ENCODE measurements at places on chromosomes 6 and 20.

DNA sequence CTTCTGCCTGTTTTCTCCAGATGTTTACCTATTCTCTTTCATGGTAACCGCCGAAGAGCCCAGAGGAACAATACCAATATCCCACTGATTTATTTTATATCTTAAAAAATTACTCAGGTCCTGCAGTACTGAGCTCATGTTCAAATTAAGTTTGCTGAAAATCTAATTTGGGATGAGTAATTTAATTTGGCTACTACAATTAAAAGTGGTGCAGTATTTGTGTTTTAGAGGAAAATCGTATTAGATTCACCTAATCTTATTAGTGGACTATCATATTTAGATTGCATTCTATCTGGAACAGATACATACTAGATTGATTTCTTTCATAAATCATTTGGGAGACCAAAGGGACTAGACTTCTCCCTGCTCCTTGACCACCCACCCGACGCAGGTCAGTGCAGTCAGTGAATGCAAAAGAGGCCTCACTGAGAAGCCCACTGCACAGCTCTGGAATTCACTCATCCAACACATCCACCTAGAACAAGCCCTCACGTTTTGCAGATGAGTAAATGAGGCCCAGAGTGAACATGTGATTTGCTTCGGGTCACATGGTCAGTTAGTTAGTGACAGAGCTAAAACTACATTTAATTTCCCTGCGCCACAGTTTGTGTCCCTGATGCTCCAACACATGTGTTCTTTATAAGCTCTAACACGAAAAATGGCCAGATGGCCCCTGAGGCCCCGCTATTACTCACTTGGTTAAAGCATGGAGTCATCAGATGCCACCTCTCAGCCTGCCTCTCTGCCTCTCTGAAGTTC is 101.8 kb downstream of the TRERF1 start:
- no peak for DNase-seq

GRCh38 chr20:7231303-7231702 is 463.8 kb downstream of the BMP2 start:
- DNase-seq: no peak

DNA sequence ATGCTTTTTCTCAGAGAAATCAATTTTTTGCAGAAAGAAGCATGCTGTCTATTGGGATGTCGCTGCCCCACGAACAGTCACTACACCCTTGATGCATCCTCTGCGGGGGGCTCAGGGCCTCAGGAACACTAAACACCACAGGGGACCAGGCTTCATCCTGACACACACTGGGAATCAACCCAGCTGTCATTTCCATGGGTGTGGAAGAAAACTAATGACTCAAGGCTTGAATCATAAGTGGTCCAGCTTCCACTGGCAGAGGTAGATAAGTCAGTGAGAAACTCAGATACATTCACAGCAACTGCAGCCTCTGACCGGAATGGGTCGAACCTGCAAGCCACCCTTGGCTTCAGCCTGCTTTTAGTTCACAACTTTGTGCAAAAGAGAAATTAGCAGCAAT is 81.3 kb upstream of the SPTLC3 start:
- DNase-seq: no peak

- peak; percentile 54 for DNase-seq
Measured at GRCh38 chr20:44747166-44748004, 1.7 kb downstream of the KCNK15 start.

- no peak for DNase-seq
Measured at GRCh38 chr20:58081846-58082245, 146.6 kb downstream of the ANKRD60 start.

DNA sequence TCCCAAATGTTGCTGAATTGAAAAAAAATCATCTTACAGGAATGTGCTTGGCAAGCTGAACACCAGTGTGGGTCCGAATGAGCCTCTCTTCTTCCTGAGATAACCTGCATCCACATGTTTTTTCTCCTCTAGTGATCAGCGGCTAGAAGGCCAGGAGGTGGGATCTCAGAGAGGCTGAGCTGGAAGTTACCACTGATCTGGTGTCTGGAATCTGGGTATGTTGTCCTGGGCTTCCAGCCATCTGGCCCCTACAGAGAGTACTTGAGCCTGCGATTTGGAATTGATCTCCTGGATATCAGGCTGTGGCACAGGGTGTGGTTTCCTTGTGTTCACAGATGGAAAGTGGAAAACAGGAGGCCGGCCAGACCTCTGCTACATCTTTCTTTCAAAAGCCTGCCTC is 35.9 kb downstream of the SULF2 start:
- no peak for DNase-seq

GRCh38 chr6:162721404-162721687 is 6.2 kb downstream of the PRKN start:
- DNase-seq: no peak

GRCh38 chr6:110509617-110510241 is 33.3 kb upstream of the SLC22A16 start:
- DNase-seq: no peak

DNA sequence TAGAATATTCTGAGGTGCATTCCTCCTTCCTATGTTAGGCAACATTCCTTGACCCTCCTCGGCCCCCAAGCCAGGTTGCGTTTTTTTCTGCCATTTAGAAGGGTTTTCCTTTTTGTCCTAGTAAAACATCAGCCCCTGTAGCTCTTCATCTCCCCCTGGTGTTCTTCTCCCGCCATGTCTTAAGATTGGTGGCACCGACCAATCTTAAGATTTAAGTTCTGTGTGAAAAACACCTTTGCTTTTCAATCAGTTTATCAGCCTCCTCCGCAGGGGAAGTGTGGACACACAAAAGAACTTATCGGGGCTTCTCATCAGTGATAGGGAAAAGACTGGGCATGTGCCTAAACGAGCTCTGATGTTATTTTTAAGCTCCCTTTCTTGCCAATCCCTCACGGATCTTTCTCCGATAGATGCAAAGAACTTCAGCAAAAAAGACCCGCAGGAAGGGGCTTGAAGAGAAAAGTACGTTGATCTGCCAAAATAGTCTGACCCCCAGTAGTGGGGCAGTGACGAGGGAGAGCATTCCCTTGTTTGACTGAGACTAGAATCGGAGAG is 719 bp upstream of the EDN1 start:
- peak; percentile 41 for DNase-seq

DNA sequence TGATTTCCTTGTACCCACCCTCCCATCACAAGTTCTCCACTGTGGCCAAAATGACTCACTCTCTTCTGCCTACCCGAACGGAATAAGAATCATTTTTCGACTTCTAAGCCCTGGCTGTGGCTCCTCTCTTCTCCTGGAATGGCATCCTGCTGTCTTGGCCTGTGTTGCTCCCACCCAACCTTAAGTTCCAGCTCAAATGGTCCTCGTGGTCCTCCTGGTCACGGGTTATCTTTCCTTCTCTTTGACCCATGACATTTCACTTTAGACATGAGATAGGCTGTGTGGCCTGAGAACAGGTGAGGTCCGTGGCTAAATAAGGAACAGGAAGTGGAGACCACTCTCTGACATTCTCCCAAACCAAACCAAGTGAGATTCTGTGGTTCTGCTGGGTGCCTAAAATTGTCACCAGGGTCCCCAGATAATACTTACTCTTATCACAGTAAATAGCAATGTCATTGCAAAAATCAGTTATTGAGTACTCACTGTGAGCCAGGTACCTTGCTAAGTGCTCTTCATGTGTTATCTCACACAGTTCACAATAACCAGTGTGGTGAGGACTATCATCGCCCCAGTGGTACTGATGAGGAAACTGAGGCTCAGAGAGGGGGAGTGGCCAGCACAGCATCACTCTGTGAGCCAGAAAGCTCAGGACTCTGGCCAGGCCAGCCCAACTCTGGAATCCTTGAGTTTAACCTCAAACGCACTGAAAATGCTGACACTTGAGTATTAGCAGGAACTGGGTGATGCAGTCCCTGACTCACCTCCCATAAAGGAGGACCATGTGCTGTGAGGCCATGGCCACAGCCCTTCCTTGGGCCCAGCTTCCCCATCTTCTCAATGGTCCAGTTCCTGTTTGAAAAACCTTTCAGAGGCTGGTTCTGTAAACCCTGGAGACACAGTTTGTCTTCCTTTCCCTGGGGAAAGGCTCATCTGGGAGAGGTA is 74.8 kb upstream of the SIRPA start:
- DNase-seq: no peak

DNA sequence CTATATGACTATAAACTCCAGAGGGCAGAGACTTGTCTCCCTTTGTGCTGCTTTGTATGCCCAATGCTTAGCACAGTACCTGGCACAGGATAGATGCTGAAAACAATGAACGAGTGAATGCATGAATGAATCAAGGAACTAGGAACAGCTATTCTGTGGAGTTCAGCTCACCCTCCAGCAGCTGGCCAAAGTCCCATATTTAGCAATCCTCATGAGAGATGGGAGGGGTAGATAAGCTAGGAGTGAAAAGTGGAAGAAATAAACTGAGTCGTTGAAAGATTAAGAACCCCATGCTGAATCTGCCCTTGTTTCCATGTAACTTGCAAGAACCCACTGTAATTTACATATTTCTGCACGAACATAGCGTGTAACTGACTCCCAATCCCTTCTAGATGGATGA is 106.5 kb downstream of the MAFB start:
- DNase-seq: no peak

DNA sequence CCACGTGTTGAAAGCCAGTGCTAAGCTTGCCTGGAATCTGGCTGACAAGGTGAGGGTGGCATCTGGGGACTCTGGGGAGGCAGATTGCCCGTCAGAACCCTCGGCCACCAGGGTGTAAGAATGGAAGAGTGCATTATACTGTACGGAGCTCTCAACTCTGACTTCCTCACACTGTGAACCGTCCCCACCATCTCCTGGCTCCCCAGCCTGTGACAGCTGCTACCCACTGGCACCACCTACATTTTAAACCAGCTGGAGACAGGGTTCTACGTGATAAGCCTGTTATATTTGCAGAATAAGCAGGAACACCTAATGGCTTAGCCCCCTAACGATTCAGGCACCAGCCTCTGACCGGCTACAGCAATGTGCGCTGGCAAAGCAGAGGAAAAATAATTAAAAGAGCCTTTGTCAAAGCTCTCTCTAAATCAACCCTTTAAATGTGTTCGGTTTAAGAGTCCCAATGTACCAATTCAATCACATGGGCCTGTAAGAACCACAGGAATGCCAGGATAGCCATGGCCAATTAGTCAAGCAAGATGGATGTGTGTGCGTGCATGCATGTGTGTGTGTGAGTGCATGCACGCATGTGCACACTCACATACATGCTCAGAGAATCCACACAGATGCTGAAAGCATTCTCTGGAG is 89.1 kb upstream of the TAB2 start:
- no peak for DNase-seq

DNA sequence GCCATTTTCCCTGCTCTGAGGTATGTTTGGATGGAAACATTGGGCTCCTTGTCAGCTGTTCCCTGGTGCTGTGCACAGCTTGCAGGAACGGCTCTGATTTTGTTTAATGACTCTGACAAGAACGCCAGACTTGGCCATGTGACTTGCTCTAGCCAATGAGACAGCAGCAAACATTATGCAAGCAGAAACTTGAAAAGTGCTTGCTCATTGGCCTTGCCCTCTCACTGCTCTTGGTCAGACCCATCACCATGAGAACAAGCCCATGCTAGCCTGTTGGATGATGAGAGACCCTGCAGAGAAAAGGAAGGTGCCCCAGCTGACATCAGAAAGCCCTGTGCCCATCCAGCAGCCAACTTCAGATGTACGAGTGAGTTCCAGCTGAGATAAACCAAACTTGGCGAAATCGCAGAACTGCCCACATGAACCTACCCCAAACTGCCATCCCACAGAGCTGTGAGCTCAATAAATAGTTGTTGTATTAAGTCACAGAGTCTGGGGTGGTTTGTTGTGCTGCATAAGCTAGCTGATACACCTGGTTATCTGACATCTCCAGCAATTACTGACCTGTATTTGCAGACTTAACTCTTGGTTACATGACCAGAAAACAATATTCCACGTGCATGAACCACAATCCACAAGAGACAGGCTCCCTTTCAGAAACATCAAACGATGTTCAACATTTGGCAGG is 96.9 kb downstream of the JPH2 start:
- peak; percentile 57 for DNase-seq

GRCh38 chr6:4155848-4156466 is 20.6 kb upstream of the ECI2 start:
- DNase-seq: peak; percentile 80

- DNase-seq: no peak
Measured at GRCh38 chr20:24638591-24639548, 169.4 kb downstream of the SYNDIG1 start.

- DNase-seq: no peak
Measured at GRCh38 chr6:142637624-142638351, 307.2 kb downstream of the HIVEP2 start.

GRCh38 chr6:119285908-119286625 is 63.5 kb downstream of the MAN1A1 start:
- DNase-seq: no peak

DNA sequence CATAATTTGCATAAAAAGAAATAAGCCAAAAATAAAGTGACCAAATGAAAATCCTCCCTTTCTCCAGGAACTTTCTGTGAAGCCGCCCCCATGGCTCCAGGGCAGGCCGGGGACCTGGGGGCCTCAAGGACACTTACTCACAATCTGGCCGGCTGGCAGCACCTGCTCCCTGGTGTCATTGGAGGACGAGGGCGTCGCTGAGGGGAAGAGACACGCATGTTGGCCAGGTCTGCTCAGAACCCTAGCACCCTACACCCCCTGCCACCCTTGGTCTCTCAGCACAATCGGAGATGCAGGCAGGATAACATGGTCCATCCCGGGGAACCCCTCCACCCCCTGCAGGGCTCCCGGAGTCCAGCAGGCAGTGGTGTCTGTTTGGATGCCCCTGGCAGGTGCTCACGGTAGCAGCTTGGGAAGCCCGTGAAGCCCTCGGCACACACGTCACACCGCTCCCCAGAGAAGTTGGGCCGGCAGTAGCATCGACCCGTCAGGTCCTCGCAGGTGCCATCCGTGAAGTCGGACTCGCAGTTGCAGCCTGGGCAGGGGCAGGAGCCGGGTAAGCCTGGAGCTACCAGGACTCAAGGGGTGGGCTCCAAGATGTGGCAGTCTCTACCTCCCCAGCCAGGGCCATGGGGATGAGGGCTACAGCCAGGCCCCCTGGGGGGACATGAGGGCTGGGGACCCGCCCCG is 21.3 kb downstream of the LAMA5 start:
- no peak for DNase-seq

GRCh38 chr20:48635791-48636267 is 192.0 kb downstream of the PREX1 start:
- DNase-seq: peak; percentile 37

DNA sequence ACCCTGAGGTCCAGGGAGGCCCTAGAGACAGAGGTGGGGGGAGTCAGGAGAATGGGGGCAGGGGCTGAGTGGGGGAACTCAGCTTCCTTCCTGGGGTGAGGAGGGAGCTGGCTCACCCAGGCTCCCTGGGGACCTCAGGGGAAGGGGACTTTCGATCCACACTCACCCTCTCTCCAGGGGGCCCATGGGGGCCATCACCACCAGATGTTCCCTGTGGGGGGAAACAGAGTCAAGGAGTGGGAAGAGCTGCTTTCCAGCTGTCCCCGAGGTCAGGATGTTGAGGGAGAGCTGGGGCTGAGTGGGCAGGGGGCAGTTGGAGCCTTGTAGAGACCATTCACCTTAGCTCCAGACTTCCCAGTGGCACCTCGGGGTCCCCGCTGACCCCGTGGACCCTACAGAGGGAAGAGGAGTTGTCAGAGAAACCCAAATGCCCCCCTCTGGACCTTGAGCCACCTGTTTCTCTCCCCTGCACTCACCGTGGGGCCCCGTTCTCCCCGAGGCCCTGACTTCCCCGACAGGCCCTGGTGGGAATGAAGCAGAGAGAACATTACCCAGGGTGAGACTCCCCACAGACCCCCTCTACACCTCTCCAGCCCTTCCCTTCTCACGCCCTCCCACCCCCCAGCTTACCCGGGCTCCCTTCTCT is 18.6 kb downstream of the COL11A2 start:
- DNase-seq: no peak
